Right kidney (tissue), 9 donors: ENCODE measurements at places on chromosomes 6 and 20.

DNA sequence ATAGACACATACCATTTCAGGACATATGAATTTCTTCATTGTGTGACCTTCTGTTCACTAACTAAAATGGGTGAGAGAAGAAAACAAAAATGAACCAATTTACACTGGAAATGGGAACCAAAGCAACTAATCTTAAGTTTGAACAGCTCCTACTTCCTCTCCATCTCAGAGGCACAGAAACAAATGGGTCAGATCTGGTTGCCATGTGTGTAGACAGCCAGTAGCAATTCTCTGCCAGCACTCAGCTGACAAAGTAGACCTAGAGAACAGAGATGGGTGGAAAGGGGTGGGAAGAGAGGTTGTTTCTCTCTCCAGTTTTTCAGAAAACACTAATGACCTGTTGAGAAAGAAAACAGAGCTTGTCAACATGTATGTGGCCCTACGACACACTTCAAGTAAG lies 14.3 kb upstream of the POPDC3 start:
- no peak for DNase-seq

DNA sequence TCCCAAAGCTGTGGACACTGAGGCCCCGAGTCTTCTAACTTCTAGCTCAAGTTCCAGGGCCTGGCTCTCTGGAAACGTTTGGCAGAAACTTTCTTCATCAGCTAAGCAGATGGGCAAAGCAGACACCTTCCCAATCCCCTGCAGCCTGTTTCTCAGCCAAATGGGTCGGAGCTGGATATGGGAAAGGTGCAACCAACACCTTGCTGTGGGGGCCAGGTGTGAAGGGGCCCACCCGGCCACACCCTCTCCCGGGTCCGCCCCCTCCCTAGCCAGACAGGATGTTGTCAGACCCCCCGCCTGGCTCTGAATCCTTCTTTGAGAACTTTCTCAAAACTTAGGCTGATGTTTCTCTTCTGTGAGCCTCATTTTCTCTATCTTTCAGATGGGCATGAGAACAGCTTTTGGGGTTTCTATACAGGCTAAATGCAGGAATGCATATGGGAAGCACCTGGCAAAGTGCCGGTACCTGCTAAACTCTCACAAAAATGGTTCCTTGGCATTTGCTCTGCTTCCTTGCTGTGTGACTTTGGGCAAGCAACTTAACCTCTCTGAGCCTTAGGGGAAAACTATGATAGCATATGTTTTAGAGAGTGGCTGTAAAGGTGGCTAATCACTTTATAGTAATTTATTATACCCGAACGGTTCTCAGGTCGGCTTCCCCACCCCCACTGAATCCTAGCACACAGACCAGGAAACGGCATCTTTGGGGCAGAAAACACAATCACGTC lies 1.8 kb downstream of the SNAI1 start:
- DNase-seq: no peak

DNA sequence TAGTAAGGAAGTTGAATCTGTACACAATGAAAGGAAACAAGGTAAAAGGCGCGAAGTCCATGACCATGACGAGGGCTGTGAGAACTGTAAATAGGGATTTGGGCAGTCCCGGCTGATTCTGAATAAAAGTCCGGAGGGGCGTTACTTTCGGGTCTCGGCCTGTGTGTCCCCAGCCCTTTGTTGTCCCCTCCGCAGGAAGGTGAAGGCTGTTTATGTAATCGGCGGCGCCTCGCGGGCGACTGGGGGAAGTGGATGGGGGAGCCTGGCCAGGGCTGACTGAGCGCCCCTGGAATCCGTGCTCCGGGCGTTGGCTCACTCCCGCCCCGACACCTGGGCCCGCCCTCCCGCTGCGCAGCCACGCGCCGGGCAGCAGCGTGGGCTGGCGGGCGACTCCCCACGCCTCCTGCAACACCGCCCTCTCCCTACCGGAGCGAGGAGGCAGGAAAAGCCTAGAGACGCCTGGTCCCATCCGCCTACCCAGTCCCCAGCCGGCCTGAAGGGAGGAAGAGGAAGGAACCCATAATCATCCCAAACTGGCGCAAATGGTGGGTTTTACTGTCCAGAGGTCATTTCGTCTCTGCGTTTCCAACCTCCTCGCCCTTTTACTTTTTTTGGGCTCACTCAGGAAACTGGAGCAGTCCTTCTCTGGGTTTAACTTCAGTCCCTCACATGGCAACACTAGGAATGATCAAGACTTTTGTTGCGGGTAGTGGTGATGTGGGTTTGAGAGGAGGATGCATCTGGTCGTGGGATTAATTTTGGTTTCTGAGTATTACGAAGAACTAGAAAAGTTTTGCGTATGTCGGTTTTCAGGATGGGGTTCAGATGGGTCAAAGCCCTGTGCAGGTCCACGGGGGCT lies 12.1 kb downstream of the TRIM31 start:
- DNase-seq: peak; percentile 59

DNA sequence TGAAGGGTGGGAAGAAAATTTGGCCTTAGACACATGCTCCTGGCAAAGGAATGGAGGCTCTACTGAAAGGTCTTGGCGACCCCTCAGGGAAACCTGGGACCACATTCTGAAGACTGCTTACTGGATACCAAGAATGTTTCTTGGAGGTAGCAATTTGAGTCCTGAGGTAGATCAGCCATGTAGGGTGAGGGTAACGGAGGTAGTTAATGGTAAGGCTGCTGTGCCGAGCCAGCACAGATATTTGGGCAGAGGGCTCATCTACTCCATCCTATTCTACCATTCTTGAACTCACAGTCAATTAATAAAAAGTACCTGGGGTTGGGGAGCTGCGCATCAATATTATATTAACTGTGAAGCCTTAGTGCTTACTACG lies 401 bp upstream of the PHF3 start:
- no peak for DNase-seq

DNA sequence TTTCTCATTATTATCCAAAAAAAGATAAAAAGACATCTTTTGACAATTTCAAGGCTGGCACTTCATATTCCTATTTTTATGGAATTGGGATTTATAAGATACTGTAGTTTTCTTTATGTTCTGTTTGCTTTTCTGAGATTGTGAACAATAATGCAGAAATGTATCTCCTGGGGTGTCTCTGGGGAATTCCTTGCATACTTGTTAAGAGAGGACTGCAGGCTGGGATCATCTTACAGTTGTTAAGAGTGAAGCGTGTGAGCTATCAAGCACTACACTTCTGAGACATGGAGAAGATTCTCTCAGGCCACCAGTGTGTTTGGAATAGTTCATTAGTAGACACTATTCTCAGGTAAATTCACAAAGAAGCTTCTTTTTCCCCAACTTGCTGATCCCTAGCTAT lies 963.3 kb upstream of the GJE1 start:
- DNase-seq: no peak

DNA sequence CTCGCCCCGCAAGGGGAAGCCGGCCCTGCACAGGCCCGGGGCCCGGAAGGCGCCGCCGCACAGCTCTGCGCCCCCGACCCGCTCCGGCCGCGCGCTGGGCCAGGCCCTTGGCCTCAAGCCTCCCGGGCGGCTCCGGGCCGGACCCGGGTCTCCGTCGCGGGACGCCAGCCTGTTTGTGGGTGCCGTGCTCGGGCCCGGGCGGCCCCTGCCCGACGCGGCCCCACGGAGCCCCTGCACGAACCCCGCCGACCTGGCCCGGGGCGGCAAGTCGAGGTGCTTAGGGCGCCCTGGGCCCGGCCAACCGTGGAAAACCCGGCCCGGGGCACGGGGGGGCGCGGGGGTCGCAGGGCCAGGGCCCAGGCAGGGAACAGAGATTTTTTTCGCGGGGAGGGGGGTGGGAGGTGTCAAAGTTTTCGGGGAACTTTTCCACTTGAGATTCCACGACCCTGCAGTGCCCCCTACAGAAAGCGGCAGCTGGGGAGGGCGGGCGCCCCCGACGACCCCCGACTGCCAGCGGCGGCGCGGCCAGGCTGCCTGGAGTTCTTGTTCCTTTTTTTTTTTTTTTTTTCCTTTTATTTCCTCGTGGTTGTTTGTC lies 805 bp upstream of the STX16 start:
- DNase-seq: no peak

DNA sequence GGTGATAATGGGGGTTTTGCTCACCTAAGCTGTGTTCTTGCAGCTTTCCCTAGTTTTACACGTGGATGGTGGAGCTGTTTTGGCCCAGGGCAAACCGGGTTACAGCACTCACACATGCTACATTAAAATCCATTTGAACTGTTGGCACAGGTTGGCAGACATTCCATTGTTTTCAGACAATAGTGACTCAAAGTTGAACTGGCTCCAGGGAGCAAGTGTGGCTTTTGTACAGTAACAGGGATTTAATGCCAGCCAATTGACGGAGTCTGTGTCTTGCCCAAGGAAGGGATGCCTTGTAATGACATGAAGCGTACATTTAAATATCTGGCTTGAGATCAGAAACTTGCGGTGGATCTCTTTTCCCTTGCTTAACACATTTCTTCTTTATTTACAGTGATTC lies 183.1 kb downstream of the DTNBP1 start:
- DNase-seq: no peak

GRCh38 chr6:4856785-4857184 lies 80.6 kb downstream of the CDYL start:
- no peak for DNase-seq
